ENCODE measurements at places on chromosomes 5 and 9.

DNA sequence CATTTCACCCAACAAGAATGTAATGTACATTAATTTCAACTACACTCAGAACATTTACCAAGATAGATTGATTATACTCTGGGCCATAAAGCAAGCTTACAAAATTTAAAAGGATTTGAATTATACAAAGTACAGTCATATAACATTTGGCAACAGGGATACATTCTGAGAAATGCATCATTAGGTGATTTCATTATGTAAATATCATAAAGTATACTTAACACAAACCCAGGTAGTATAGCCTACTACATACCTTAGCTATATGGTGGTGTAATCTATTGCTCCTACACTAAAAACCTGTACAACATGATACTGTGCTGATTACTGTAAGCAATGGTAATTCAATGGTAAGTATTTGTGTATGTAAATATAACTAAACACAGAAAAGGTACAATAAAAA lies 202.9 kb downstream of the MPDZ start:
- no peak for DNase-seq

DNA sequence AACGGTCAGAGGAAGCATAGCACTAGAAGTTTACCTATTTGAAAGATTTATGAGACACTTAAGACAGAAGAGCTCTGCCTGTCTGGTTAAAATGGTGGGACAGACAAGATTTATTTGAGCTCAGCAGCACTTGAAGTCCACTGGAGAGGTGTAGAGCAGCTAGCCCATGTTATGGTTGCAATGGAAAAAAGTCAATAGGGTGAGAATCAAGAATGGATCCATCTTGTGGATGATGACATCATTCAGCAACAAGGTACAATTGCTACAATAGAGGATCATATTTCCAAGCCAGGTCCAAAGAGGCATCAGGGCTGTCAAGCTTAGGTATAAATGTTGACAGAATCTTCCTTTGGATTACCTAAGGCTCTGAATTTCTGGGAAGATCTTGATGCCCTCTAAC lies 21.1 kb upstream of the ZNF131 start:
- DNase-seq: no peak

DNA sequence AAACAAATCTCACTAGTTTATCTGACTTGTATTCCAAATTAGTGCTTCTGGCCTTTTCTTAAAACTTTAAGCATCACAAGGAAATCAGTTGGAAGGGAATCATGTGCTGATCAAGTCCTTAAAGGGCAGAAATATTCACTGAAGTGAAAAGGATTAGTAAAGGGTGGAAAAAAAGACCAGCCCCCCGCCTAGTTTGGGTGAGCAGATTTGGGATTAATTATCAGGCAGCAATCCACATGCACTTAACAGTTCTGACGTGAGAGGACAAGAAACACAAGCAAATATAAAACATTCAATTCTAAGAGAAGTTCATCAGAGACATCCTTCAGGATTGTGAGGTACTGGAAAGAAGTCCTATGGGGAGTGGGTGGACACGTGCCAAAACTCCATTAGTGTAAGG lies at the start of gene TYRP1:
TYRP1 (plus strand) TSS at position 245 of the 400 bp plus-strand sequence. CDS start 612 bp downstream, outside the sequence.
- no peak for DNase-seq

DNA sequence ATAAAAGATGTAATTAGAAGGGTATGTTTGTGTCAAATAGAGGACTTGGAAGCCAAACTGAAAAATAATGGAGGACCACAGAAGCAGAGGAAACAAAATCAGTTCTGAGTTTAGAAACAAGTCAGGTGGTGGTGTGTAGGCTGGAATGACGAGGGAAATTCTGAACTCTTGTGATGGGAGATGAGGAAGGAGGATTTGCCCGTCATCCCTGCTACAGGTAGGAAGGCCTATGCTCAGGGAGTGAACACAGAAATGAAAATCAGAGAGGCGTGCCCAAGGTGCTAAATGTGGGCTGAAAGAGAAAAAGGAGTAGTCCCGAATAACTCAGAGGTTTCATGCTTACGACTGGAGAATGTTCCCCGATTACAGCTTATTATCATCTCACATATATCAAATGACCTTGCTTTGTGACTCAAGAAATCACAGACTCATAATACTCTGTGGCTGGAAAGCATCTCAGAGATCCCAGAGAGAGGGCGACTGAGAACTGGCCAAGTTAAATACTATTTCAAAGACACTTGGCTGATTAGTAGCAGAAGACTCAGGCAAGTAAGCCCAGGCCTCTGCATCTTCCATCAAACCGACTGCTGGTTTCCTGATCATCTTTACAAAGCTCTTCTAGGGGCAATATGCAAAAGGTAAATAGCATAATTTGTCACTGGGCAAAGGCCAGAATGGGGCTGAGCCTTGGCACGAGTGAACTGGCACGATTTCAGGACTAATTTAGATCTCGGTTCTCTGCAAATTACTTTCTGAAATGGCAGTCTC lies 126.0 kb downstream of the SUSD1 start:
- no peak for DNase-seq

- no peak for DNase-seq
Measured at GRCh38 chr5:5598547-5599113, 176.2 kb downstream of the ICE1 start.

GRCh38 chr5:114838937-114839336 lies 330.8 kb downstream of the TRIM36 start:
- no peak for DNase-seq

- DNase-seq: peak; percentile 11
Measured at GRCh38 chr5:106843812-106844416, 826.8 kb downstream of the EFNA5 start.

DNA sequence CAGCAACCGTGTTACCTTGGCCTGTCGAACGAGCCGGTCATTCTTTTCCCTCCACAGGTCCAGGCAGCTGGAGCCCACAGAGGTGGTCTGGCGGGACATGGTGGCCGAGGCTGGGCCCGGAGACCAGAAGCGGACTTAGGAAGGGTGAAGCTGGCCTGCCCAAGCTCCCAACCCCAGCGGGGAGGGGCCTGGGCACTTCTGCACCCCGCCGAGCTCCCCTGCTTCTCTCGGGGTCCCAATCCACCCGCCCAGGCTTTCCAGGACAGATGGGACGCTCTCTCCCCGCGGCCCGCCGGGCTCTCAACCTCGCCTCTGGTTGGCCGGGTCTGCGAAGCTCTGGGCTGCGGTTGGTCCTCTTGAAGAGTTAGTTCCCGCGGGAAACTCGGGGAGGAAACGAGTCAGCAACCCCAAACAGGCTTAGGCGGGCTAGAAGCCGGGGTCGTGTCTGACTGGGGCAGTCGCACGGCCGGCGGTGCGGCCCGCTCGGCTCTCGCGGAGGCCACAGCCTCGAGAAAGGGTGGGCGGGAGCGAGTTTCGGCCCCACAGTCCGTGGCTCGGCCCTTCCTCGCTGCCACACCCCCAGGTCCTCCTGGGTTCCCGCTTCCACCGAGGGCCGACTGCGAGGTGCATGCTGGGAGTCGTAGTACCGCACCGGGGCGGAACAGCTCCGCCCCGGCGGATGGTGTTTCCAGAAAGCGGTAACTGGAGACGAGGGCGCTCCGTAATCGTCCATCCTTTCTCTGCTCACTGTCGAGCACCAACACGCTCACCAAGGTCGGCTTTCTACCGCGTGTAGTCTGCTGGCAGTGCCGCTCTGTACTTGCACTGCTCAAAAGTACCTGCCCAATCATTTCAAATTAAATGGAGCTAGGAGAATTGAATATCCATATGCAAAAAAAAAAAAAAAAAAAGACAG lies at the start of gene FANCG:
FANCG (minus strand) TSS at position 517 of the 916 bp plus-strand sequence; CDS start at position 99, 418 bp downstream.
- DNase-seq: peak; percentile 95
